ENCODE measurements at places on chromosomes 6 and 20.

DNA sequence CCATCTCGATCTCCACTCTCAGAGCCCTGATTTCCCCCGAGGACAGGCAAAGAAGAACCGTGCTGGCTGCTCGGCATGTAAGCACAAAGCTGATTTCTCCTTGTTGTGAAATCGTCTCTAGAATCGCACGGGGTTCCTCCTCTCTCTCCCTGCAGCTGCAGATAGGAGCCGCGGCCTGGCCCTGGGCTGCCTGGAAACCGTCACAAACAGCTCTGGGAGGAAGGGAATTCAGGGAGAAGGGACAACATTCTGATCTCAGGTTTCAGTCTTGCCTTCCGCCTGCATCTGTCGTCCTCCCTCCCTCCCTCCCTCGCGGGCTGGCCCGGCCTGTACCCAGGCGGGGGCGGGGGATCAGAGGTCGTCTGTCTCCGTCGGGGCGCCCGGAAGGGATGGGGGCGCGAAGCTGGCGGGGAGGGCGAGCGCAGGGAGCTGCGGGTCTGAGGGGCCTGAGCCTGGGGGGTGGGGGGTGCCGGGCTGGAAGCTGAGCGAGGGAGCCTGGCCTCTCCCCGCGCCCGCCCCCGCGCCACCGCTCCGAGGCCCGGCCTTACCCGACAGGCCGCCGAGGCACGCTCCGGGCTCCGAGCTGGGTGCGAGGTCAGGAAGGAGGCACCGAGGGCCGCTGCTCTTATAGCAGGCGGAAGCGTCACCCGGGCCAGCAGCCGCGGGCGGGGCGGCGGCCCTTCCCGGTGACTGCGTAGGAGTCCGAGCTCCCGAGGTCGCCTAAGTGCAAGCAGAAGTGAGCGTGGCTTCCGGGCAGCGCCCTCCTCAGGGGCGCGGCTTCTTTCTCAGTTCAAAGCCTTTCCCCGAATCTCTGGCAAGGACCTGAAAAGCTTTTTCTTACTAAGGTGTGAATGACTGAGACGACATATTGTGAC lies at the start of gene SERPINB1:
SERPINB1 (minus strand) TSS at position 600 of the 875 bp plus-strand sequence. CDS start 1,277 bp downstream, outside the sequence.
- peak; percentile 67 for DNase-seq

GRCh38 chr6:83192456-83192855 lies 609 bp downstream of the PGM3 start:
- no peak for DNase-seq

DNA sequence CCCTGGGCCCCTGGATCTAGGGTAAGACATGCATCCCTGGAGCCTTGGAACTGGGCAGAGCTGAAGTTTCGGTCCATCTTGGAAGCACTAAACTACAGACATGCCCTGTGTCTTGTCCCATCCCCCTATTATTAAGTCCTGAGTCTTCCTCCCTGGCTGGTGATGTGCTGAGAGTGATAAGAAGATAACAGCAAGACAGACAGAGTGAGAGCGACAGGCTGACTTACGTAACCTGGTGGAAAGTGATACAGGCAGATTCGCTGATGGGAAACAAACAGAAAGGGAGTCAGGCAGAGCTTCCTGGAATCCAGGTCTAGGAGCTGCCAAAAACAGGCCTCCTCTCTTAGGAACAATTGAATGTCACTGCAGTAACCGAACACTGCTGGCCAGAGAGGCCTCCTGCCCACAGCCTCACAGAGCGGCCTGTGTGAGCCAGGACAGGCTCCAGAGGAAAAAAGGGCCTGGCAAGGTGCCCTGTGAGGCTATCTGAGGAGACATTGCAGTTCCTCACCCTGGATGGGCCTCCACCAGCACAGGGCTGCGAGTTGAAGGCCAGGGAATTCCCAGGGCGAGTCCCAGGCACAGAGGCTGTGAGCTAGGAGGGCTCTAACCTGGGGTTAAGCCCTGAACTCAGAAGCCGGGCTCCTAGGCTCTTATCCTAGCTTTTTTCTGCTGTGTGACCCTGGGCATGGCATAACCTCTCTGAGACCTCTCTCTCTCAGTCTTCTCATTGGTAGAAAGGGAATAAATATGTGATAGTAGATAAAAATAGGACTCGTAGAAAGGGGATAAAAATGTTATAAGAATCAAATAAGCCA lies 34.2 kb upstream of the B4GALT5 start:
- DNase-seq, result no peak

- DNase-seq, result peak; percentile 74
Observed at GRCh38 chr20:50575865-50576720, 65.9 kb downstream of the PTPN1 start.

- DNase-seq, result no peak
Observed at GRCh38 chr6:44102527-44102926, 24.7 kb downstream of the MRPL14 start.

All from NCI-H510A (cell line).